SJSA1 (cell line): ENCODE measurements at places on chromosomes 6 and 20. TPM values are rescaled to one million over a fixed set of nuclear protein-coding genes. Genes with fewer than 3 reads are reported as not detected.

- no peak for DNase-seq
Observed at GRCh38 chr20:62703853-62704228, 4.8 kb upstream of the NTSR1 start.

- no peak for DNase-seq
Observed at GRCh38 chr6:26103141-26103769, 16.0 kb downstream of the HFE start.

- DNase-seq, result no peak
Observed at GRCh38 chr20:47008842-47009518, 114.3 kb downstream of the EYA2 start.

DNA sequence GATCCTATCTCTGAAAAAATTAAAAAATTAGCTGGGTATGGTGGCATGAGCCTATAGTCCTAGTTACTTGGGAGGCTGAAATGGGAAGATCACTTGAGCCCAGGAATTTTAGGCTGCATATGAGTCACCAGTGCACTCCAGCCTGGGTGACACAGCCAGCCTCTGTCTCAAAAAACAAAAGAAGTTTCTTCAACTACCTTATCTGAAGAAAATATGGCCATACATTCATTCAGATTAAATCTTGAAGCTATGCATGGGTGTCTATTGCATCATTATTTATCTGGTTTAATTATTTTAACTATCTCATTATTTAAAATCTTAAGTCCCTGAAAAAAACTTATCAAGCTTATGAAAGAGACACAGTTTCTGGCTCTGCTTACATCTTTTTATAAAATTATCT is 204.1 kb downstream of the SIM1 start:
- DNase-seq, result no peak

GRCh38 chr6:119586250-119586882 is 236.8 kb upstream of the MAN1A1 start:
- no peak for DNase-seq

GRCh38 chr6:47977314-47977713 is 133.7 kb downstream of the PTCHD4 start:
- no peak for DNase-seq

GRCh38 chr6:169269180-169270076 is 15.8 kb upstream of the THBS2 start:
- DNase-seq, result no peak

- no peak for DNase-seq
Observed at GRCh38 chr6:33632558-33633039, 11.5 kb downstream of the ITPR3 start.

DNA sequence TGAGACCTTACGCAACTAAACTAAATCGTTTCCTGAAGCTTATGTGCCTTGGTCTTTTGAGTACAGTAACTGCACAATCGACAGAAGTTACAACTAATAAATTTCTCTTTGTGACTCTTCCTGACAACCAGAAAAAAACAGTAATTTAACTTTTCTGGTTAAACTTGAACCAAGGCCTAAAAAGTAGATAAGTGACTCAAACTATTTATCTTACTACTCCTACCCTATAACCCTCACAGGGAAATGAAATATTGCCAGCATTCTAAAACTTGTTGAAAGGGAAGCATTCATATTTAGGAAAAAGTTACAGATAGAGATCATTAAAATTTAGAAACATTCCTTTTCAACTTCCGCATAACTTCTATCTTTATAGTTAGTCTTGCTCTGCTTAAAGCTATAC is 1034.4 kb downstream of the EYS start:
- no peak for DNase-seq

GRCh38 chr20:47581090-47581489 is 79.4 kb downstream of the NCOA3 start:
- DNase-seq, result no peak

DNA sequence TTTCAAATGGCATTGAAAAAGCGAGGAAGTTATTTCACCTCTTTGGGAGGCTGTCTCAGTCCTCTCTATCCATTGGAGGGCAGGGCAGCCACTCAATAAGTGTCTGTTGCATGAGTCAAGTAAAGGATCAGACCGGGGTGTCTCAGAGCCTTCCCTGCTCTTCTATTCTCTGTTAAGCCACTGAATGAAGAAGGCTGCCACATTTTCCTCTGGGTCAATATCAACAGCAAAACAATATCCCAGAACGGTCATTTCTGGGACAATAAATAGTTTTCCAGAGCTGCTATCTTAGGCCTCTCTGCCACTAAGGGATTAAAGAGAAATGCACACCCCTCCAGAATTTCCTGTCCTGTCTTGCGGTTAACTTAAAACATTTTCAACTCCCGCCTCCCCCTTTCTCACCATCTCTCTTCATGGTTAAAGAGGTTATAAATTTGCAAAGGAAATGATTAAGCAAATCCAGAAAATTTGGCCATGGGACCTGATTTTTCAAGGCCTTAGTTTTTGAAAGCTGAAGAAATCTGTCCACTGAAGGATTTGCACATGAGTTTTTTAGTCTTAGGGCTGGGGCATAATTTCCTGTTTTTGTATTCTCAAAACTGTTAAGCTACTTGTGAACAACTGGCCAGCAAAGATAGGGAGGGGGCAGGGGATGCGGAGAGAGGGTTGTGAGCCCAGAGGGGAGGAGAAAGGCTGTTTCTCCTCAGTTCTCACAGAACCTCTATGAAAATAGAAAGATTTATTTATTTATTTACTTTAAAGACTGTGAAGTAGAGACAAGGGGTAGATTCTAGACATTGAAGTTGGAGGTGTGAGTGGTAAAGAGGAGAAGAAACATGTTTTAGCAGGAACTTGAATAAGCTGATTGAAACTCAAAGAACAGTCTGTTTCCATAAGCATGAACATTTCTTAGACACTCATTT is 135.7 kb downstream of the BCAS1 start:
- peak; percentile 57 for DNase-seq

GRCh38 chr6:149380523-149380922 is 19.5 kb upstream of the SUMO4 start:
- DNase-seq, result no peak

DNA sequence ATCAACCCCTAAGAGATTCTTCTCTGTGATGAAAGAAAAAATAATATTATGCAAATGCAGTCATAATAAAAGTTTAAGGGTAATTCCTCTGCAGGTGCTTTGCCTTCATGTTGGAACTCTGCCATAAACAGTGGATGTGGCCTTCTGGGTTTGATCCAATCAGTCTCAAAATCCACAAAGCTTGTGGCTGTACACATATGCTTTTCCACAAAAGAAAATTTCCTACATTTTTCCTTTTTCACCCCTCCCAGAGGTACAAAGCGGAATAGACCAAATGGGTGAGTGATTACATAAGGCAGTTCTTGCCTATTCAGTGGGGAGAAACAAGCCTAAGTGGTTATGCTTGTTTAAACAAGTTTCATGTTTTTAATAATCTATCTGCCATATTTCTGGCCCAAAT is 16.7 kb downstream of the CALHM5 start:
- no peak for DNase-seq

- no peak for DNase-seq
Observed at GRCh38 chr6:15027472-15027871, 218.4 kb upstream of the JARID2 start.

GRCh38 chr6:89411145-89412070 is 665 bp downstream of the RRAGD start:
- DNase-seq, result no peak

DNA sequence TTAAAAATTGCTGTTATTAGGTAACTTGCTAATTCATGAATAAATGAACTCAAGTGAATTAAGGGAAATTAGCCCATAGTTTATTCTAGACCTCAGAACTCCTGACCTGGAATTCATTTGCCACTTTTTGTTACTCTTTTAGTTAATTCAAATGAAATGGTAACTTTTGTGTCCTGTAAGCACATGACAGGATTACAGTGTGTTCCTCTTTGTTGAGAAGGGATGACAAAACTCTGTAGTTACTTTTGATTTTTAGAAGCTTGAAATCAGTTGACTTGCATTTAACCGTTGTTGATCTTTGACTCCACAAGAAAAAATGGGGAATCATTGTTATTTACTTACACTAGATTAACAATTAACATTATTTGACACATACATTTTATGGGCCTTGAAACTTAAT is 6.2 kb downstream of the SLC9A8 start:
- DNase-seq, result no peak

DNA sequence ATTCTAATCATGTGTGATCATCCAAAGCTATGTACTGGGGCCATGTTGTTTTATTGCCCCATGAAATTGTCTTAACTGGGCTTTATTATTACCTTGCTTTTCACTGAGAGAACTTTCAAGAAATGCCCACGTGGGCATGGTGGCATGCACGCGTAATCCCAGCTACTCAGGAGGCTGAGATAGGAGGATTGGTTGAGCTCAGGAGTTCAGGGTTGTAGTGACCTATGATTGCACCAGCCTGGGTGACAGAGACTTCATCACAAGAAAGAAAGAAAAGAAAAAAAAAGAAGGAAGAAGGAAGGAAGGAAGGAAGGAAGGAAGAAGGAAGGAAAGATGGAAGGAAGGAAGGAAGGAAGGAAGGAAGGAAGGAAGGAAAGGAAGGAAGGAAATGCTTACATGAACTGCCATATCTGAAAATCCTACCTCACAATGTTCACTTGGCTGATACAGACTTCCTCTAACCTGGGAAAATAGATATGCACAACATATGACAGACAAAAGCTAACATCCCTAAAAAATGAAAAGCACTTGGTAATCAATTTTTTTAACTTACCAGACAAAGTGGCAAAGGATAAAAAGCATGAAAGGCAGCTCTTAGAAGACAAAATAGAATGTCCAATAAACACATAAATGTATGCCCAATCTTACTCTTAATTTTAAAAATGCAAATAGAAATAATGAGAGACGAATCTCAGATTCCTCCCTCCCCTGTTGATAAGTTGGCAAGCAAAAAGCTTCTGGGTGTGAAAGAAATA is 25.5 kb upstream of the TMEM244 start:
- DNase-seq, result no peak

- no peak for DNase-seq
Observed at GRCh38 chr20:55649254-55649653, 356.1 kb downstream of the CBLN4 start.

Gene ELOVL2
- total RNA-seq, result 6.8 and 10.9 TPM in 2 replicates

Gene GGTLC1
- not detected in 2 replicates for total RNA-seq

Gene CFB
- total RNA-seq, result 0.50 and 0.58 TPM in 2 replicates

Gene ECT2L
- total RNA-seq, result not detected in 2 replicates

Gene TINAG
- total RNA-seq, result not detected in 2 replicates

Gene SYNDIG1
- total RNA-seq, result not detected in 2 replicates
